T-cell (primary cell): ENCODE measurements at places on chromosomes 12 and 14.

- DNase-seq = no peak
Measured at GRCh38 chr14:102220031-102220430, 80.3 kb downstream of the WDR20 start.

- no peak for DNase-seq
Measured at GRCh38 chr12:47068539-47068938, 10.9 kb upstream of the PCED1B start.

GRCh38 chr12:116665666-116666304 is 72.1 kb downstream of the SPRING1 start:
- DNase-seq = no peak

GRCh38 chr12:90280564-90281058 is 572.0 kb upstream of the ATP2B1 start:
- no peak for DNase-seq

- DNase-seq = no peak
Measured at GRCh38 chr12:113755098-113755497, 211.0 kb downstream of the RBM19 start.

GRCh38 chr14:51386983-51387735 is 147.1 kb downstream of the TMX1 start:
- no peak for DNase-seq

DNA sequence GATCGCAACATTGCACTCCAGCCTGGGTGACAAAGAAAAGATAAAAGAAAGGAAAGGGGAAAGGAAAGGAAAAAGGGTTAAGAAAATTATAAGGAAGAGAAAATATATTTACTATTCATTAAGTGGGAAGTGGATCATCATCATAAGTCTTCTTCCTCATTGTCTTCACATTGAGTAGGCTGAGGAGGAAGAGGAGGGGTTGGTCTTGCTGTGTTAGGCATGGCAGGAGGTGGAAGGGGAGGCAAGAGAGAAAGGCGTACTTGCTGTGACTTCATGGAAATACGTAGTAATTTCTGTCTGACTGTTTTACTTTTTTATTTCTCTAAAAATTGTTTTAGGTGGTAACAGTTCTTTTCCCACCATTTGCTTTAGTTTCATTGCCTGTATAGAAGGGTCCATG is 26.2 kb downstream of the FAM177A1 start:
- DNase-seq = no peak

DNA sequence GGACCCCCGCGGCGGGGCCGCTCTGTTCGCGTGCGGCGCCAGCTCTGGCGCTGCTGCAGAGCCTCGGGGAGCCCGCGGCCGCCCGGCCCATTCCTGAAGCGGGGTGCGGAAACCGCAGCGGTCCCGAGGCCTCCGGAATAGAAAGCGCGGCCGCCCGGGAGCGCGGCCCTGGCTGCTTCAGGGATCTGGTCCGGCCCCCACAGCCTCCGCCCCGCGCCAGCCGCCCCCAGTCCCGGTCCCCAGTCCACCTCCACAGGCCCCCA is 204 bp downstream of the HSP90AA1 start:
- no peak for DNase-seq

GRCh38 chr14:72751276-72752033 is 142.4 kb downstream of the DPF3 start:
- no peak for DNase-seq

- no peak for DNase-seq
Measured at GRCh38 chr12:12290206-12290605, 23.4 kb upstream of the LRP6 start.

DNA sequence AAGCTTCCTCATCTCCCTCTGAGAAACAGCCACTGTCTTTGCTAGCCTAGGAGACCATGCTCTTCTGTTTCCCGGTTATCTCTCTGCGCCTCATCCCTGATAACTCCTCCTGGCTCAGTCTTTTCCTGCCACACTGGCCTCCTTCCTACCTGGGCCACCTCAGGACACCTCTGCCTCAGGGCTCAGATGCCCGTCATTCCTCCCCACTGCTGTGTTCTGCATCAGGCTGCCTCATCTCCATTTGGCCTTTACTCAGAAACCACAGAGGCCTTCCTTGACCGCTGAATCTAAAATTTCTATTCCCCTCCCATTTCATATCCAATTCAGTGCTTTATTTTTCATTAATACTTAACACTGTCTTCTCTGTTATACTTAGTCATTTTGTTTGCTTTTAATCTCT is 311.0 kb upstream of the RGS6 start:
- no peak for DNase-seq
